ENCODE measurements at places on chromosomes 6 and 20. TPM values are rescaled to one million over a fixed set of nuclear protein-coding genes. Genes with fewer than 3 reads are reported as not detected.

- DNase-seq: no peak
Measured at GRCh38 chr6:22026164-22026678, 270.6 kb downstream of the PRL start.

DNA sequence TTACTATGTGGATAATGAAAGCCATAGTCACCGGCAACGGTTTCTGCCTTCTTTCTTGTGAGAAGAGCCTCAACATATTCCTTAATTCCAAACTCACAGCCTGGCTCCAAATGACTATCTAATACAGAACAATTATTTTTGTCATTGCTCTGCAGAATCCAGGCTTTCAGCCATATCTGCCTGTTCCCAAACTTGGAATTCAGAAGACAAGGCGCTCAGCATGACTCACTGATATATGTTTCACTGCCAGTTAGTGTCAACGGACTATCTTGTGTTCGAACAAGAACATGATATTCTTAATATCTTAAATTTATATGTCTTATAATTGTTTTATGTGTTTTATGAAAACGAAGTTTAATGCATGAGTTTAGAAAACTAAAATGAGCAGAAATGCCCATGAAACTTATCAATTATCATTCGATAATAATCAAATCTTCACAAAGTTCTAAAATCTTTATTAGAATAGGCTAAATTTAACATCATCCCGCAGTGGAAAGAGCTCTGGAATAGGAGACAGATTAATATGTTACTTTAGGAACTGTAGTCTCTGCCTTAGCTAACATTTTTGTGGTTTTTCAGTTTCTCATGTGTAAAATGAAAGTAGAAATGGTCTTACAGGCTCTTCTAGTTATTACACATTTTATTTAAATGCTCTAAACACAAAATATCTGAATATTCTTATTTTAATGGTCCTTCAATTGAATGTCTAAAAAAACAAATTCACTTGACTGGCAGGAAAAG lies 669.3 kb upstream of the GJE1 start:
- DNase-seq: no peak

DNA sequence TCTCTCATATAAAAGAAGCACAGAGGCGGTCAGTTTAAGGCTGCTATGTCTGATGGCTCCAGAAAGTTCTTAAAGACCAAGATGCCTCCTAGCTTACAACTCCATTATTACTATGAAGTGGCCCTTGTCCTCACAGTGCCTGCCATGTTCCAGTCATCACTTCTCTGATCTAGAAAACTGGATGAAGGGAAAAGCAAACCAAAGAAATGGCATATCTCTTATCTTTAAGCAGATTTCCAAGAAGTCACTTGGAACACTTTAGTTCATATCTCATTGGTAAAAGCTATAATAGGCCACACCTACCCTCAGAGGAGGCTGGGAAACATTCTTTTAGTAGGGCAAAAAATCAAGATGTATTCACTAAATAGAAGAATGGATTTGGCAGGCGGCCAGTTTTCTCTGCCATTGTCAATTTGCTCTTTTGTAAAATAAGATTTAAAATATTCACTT lies 289.6 kb downstream of the TBC1D7 start:
- DNase-seq: no peak

ZBTB12 gene
- total RNA-seq: 1.9 TPM

DNA sequence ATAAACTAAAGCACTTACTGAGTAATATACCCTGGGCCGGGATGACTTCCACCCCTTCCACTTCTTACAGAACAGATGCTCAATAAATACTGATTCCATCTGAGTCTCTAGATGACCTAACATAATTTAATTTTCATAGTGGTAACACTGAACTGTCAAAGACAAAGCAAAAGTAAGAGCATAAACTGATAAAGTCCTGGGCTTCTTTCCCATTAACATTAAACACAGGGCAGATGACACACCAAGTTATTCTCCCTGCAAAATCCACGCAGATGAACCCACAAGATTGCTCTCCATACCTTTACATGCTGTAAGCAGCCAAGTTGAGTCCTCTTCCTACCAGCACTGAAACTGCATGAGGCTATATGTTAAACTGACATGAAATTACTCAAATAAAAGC lies 27.1 kb downstream of the AGPAT4 start:
- no peak for DNase-seq

OLIG3 gene
- not detected for total RNA-seq

- DNase-seq: no peak
Measured at GRCh38 chr6:98929498-98930060, 18.2 kb downstream of the FBXL4 start.

DNA sequence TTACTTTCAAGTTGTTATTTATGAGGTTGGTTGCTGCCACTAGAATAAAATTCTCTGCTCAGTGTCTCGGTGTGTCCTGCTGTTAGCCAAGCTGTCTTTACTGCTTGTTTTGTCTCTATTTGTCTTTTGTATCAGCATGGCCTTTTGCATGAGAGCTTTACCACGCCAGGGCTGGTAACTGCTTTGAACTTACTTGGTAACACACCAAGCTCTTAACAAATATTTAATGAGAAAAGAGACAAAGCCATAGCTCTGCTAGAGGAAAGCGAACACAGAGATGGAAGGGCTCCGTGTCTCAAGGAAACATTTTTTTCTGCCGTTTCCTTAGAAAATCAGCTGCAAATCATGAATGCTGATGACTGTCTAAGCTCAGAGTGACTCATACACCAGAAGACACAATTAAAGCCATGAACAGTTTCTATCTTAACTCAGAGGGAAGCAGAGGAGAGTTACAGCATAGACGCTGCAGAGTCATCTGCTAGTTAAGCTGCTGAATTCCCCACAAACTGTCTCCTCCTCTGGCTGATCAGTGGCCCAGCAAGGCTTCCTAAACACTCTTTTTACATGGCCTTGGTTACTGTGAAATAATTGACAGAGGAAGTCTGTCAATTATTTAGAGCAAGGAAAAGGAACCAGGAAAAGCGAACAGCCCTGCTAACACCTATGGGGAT lies 44.8 kb downstream of the AGPAT4 start:
- no peak for DNase-seq

Data from breast epithelium (tissue), 4 donors.